ENCODE measurements at places on chromosomes 7 and 10.

GRCh38 chr10:23693501-23693901 lies 254.6 kb downstream of the OTUD1 start:
- DNase-seq = no peak

- no peak for DNase-seq
These were observed 517.4 kb downstream of the CCSER2 start for GRCh38 chr10:84845628-84846261.

DNA sequence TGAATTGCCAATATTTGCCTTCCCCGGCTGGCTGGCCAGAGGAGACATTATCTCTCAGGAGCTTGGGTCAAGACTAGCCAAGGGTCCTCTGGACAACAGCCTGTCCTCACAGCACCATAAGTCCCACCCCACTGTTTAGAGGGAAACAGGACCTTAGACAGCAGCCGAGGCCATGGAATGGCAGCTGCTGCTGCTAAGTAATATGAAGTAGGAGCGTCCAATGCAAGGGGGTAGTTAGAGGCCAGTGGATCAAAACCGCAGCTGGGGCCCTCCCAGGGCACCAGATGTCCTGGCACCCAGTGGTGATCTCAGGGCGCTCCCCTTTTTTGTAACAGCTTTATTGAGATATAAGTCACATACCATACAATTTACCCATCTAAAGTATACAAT lies 12.9 kb upstream of the KCP start:
- DNase-seq = no peak

- peak; percentile 34 for DNase-seq
These were observed at the start of gene FAM131B for GRCh38 chr7:143362131-143363015. Gene FAM131B, minus strand, starts transcription at chr7:143362713. Its CDS starts 110 bp downstream, at chr7:143362603.

DNA sequence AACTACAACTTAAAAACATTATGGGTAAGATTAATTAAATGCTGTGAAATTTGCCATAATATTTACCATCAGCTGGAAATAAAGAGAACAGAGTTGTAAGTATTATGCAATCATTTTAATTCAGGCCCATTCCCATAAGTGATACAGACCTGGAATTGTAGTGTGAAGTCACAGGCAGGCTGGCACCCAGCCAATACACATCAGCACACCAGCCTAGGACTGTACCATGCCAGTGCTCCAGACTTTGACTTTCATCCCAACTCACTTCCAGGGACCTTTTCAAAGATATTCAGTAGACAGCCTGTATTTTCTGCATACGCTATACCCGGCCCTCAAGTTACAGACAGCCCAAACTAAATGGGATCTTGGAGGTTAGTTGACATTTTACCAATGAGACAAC lies 143.3 kb downstream of the TES start:
- no peak for DNase-seq

GRCh38 chr7:137881607-137882260 lies 35.0 kb upstream of the DGKI start:
- DNase-seq = no peak

DNA sequence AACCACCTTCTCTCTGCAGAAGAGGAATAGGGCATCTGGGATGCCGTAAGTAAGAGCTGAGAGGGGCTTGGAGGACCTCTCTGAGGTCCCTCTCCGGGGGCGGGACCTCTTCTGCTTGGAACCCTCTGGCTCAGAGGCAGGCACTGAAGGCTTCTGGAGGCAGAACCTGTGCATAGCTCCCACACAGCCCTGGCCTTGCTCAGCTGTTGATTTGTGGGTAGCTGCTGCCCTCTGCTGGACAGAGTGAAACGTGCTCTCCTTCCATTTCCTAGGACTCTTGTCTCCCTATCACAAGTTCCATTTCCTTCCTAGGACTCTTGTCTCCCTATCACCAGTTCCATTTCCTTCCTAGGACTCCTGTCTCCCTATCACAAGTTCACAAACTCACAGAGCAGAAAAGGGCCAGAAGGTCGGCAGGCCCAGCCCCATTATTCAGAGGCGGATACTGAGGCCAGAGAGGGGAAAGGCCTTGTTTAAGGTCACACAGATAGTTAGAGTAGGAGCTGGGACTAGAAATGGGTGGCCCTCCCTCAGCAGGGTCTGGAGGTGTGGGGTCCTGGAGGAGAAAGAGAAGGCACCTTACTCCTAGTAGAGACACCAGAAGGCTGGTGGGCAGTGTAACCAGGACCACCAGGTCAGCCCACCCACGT lies 30.3 kb upstream of the GARS1 start:
- DNase-seq = peak; percentile 68

DNA sequence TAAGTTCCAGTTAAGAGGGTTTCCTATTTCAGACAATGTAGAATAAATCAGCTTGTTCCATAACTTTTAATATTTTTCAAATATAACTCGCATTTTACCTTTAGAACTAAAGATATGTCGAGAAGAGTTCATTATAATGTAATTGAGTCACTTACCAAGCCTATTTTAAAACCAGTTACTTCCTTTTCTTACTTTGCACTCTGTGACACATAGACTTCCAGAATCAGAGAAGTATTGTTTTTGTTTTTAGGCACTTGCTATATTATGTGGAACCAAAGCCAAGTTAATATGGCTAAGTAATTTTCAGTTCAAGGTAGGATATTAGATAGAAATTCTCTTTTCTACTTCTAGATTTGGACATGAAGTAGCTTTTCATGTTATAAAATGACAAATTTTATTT lies 182.7 kb upstream of the PRPS1L1 start:
- DNase-seq = no peak

- DNase-seq = no peak
These were observed 109.9 kb downstream of the GLRX3 start for GRCh38 chr10:130246113-130246512.

- DNase-seq = no peak
These were observed at the start of gene PPP1R17 for GRCh38 chr7:31687024-31687748. Gene PPP1R17, plus strand, starts transcription at chr7:31687215. Its CDS starts 5,227 bp downstream, at chr7:31692442.

DNA sequence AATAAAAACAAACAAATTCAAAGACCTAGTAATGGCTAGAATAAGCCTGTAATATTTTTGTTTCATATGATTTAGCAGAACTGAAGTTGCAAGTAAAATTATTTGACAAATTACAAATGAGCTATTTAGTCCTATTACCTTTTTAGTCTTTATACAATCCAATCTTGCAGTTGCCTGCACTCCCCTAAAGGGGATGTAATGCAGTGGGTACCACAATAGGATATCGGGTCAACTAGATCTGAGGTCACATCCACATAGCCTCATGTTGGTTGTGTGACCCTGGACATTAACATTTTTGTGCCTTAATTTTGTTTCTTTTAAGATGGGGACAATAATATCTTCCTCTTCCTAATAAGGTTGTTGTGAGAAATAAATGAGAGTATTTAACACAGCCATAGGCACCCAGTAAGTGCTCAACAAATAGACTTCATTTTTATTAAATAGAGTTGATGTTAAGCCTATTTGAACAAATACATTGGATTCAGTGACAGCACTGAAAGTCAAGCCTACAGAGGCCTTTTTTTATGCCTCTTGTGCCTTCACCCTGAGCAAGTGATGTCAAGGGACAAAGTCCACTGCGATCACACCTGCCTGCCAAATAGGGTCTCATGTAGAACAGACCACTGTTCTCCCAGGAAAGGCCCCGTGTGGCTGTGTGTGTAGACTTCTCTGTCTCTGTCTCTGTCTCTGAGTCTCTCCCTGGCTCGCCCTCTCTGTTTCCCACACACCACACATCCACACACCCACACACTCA lies 124.8 kb downstream of the EVX1 start:
- no peak for DNase-seq

DNA sequence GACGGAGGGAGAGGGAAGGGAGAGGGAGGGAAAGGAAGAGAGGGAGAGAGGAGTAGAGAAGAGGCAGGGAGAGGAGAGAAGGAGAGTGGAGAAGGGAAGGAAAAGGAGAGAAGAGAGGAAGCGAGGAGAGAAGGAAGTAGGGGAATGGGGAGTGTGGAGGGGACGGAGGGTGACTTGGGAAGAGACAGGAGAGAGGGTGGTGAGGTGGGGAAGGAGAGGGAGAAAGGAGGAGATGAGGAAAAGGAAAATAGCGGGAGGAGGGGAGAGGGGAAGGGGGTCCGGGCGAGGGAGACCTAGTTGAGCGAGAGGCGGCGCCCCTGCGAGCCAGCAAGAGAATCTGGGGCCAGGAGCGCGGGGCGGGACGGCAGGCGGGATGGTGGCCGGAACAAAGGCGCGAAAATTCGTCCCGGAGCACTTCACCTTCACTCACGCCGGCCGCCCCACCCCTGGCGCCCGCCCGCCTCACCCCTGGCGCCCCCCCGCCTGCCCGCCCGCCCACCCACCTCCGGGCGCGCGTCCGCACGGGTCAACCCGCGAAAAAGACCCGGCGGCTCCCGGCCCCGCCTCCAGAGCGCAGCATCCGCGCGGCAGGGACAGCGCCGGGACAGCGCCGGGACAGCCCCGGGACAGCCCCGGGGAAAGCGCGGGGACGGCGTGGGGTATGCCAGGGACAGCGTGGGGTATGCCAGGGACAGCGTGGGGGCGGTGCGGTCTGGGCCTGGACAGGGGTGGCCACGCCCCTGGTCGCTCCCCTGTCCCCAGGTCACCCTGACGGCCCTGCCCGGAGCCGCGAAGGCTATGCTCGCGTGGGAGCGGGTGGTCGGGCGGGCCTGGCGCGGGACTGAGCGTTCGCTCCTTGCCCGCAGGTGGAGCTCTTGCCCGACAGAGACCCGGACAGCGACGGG lies 4.2 kb downstream of the VSTM2A start:
- no peak for DNase-seq

GRCh38 chr10:28387140-28387539 lies 84.3 kb upstream of the MPP7 start:
- no peak for DNase-seq

- DNase-seq = no peak
These were observed 38.4 kb downstream of the STAM start for GRCh38 chr10:17682236-17682946.

DNA sequence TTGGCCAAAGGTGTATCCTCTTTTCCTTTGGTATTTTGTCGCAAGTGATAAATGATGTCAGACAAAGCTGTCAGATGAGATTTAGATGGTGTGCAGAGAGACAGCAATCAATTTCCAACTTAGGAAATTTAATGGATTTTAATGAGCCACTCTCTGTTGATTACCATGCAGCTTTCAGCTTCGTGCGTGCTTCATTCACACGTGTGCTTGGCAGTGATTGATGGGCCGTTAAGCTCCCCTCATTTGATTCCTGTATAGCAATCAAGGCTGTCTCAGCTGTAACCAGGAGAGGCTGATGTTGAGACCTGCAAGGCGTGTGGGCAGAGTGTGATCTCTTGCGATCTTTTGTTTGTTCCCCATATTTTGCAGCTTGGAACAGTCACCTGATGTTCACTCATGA lies 439.6 kb downstream of the CALN1 start:
- DNase-seq = no peak

DNA sequence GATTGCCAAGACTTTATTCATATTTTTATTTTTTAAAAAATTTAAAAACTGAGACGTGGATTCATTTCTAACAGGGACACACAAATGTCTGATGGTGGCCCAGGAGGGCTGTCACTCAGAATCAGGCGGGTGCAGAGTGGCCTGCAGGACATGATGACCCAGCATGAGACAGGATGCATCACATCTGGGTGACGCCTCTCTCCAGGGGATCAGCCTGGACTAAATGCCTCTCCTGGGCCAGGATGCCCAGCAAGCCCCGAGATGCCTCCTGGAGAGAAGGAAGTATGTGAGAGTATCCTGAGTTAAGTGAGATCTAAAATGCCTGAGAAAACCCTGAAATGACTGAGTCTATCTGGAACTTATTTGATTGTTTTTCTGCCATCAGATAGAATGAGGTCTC lies 16.9 kb upstream of the MTURN start:
- DNase-seq = no peak

DNA sequence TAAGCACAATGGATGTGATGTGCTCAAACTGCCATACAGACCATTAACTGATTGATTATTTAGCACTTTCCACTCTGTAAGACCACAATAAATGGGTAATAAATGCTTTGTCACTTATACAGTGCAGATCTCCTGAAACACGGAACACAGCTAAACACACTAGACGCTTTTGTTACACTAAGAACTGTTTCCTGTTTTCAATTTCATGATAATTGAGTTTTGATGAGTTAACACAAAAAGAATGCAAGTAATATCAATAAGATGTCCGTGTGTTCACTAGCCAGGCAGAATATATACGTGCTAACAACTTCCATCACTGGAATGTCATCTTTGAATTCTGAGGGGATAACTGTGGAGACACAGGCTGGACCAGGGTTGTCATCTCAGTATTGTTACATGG lies 178.8 kb downstream of the SKAP2 start:
- no peak for DNase-seq

- no peak for DNase-seq
These were observed 38.5 kb downstream of the IGF2BP3 start for GRCh38 chr7:23431702-23432199.

- no peak for DNase-seq
These were observed 44.6 kb downstream of the RASGEF1A start for GRCh38 chr10:43222210-43222720.

DNA sequence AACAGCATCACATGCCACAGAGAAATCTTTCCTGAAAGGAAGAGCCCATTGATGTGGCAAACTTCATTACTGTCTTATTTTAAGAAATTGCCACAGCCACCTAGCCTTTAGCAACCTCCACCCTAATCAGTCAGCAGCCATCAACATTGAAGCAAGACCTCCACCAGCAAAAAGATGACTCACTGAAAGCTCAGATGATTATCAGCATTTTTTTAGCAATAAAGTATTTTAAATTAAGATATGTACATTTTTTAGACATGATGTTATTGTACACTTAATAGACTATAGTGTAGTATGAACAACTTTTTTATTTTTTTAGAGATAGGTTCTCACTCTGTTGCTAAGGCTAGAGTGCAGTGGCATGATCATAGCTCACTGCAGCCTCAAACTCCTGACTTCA lies 14.8 kb downstream of the STEAP1B start:
- no peak for DNase-seq

DNA sequence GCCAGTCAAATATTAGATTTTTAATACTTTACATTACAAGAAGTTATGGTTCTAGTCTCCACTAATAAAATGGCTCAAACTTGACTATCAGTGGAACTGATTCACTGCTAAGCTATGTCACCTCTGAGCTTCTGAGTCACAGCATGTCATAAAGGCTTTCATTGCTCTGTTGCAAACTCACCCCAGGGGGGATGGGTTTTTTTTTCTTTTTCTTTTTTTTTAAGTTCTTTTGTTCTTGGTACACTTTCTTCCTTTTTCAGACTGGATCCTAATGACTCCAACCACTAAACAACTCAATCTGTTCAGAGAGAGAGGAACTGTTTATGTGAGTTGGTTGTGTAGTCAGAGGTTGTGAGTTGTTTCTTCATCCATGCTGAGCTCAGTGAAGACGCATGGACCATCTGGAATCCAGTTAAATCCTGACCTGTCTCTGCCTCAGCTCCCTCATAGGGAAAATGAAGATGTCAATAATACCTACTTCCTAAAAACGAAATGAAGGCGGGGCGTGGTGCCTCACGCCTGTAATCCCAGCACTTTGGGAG lies 11.0 kb downstream of the MYOF start:
- no peak for DNase-seq

GRCh38 chr10:114288424-114289095 lies 49.5 kb downstream of the VWA2 start:
- DNase-seq = no peak

- DNase-seq = no peak
These were observed 866 bp downstream of the CNOT4 start for GRCh38 chr7:135508883-135509588.

GRCh38 chr7:55191161-55191925 lies 172.5 kb downstream of the EGFR start:
- no peak for DNase-seq

- DNase-seq = no peak
These were observed 13.2 kb downstream of the YKT6 start for GRCh38 chr7:44213877-44214388.

- DNase-seq = peak; percentile 32
These were observed 737 bp downstream of the CNNM2 start for GRCh38 chr10:102918817-102919245.
